Fibroblast of skin of right quadriceps (primary cell): ENCODE measurements at places on chromosomes 2 and 18.
A peak's percentile ranks its signal among the peaks of the same experiment; 100 is the strongest.

DNA sequence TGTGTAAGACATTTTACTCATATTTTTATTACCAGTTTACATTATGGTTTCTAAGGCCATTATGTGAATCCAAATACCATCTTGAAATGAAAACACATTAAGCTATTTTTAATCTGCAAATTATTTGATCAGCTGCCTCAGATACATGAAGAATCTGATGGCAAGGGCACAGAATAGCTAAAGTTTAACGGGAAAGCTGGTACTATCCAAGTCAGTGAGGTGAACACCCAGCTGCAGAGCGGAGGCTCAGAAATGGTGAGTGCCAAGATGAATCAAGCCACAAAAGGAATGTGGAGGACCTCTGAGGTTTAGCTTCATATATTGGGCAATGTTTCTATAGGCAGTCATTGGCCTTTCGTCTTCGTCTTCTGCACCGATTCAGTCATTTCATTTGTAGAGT lies 75.1 kb downstream of the DPP10 start:
- DNase-seq, result no peak

DNA sequence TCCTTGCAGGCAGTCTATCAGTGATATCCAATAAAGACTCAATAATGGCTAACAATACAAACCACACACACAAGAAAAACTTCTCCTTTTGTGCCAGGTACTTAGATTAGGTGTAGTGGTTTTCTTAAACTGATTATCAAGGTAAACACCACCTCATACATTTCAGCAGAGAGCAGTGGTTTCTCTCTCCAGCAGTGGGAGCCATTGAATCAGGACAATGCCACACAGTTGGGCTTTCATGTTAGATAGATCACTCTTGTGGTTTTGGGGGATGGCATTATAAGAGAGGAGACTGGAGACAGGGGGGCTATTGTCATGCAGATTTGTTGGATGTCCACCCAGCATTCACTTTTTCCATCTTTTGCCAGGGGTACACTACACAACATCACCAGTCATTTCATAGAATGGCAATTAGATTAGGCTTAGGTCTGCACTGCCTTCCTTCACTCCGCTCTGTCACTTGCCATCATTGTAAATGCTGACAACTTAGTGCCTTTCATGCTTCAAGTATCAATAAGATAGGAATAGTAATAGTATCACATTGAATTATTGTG lies 13.6 kb upstream of the IRS1 start:
- DNase-seq, result no peak

DNA sequence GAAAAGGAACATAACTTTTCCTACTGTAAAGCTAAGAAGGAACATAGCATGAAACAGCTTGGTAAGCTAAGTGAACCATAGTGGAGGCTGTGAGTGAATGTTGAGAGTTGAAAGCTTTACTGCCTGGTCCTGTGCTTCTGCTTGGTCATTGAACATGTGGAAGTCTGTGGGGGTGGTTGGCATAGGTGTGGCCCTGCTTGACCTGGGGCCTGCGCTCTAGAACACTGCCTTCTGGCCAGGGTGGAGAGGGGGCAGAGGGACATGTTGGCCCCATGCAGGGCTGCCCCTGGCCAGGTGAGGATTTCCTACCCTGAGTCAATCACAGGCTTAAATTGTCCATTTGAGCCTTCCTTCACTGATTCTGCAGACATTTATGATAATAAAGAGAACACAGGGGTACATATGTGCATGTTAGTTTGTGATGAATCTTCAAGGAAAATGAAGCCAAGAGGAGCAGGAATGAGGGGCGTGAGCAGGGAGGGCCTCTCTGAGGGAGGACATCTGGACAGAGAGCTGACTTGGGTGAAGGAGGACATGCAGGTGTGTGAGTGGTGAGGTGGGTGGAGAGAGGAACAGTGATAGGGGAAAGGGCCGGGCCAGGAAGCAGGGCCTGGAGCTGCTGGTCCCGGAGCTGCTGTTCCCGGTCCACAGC lies 16.6 kb downstream of the TRAF3IP1 start:
- no peak for DNase-seq

- DNase-seq, result no peak
Measured at GRCh38 chr2:62222674-62223073, 26.8 kb downstream of the B3GNT2 start.

GRCh38 chr2:138298120-138298814 lies 203.3 kb upstream of the SPOPL start:
- no peak for DNase-seq

DNA sequence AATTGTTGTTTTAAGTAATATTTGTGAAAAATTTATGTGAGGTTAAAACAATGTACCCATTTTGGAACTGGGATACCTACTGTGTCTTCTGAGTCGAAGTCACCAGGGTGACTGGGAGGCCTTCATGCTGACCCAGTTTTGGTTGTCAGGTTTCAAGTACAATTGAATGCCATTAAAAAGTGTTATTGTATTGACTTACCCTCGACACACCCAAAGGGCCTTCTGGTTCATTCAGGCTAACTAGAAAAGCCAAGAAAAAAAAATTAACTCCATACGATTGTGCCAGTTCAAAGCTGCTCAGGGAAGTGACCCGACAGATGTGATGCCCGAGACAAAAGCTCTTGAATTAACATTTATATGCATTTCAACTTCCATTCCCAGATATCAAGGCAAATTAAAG lies 190.0 kb downstream of the ST6GAL2 start:
- DNase-seq, result no peak

DNA sequence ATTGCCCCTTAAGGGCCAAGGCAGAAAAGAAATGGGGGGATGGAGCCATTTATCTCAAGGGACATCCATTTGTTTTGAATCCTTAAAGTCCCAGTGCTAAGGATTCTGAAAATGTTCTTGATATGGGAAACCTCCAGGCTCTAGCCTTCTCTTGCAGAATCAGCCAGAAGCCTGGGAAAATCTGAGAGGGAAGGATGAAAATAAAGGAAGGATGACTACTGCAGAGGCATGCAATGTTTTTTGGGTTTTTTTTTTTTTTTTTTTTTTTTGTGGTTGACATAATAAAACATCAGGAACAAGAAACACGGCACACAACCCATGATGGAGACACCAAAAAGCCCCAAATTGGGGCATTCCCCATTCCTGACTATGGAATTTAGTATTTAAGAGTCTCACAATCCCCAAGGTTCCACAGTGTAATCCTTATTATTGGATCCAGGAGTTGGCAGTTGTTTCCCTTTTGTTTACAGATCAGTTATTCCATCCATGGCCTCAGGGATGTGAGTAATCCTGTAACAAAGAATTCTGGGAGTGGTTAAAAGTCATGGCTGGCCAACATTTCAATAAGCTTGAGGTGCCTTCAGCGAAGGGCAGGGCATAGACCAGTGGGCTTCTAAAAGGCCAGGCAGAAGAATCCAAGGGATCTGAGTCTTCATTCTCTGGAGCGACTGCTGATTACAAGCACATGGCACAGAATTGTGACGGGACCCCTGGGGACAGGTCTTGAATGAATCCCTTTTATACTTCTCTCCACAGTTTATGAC lies 337.5 kb downstream of the GULP1 start:
- DNase-seq, result peak; percentile 70

GRCh38 chr2:85653996-85654395 lies 14.0 kb downstream of the SFTPB start:
- no peak for DNase-seq

GRCh38 chr2:195026261-195026660 lies 630.8 kb upstream of the SLC39A10 start:
- DNase-seq, result peak; percentile 40

- no peak for DNase-seq
Measured at GRCh38 chr2:96393989-96394761, 58.6 kb downstream of the NCAPH start.

- no peak for DNase-seq
Measured at GRCh38 chr2:14826518-14826917, 194.0 kb downstream of the LRATD1 start.

DNA sequence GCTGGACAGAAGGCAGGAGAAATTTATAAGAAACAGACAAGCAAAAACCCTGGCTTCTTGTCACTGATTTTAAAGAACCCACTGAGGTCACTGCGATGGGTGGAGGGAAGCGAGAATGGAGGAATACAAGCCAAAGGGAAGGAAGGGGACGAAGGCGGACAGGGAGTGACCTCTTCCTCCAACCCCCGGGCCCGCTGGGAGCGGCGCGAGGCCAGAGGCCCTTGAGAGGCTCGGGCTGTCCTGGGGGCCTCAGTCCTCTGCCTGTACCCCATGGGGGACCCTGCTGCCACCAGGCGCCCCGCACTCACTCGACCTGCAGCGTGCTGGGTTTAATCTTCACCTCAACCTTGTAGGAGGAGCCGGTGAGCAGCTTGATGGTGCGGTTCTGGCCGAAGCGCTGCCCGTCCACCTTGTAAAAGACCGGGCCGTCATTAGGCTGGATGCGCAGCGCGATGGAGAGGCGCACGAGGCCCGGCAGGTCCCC lies 793 bp downstream of the CNRIP1 start:
- DNase-seq, result peak; percentile 3

DNA sequence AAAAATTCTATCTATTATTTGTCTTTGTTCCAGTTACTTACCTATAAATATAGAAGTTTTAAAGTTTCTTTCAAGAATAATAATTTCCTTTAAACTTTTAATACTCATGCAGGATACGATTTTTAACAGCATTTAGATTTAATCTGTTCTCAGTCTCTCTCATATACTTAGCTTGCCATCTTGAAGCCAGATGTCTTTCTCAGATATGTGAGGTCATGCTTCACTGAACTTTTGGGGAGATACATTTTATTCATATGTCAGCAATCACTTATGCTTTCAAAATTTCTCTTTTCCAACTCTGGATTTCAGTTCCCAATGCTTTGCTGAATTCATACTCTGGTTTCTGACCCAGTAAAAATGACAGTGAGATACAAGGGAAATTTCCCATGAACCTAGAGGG lies 66.5 kb upstream of the CCDC178 start:
- DNase-seq, result no peak

- DNase-seq, result no peak
Measured at GRCh38 chr2:223538920-223539440, 63.2 kb downstream of the SCG2 start.

- no peak for DNase-seq
Measured at GRCh38 chr2:56210291-56210690, 26.5 kb downstream of the CCDC85A start.
